ENCODE measurements at places on chromosomes 3 and 15.

- DNase-seq: no peak
These were observed 152.5 kb downstream of the ADAMTS17 start for GRCh38 chr15:100189319-100189718.

- no peak for DNase-seq
These were observed 3.9 kb downstream of the THBS1 start for GRCh38 chr15:39584662-39585388.

- DNase-seq: no peak
These were observed 45.8 kb upstream of the SEC13 start for GRCh38 chr3:10366651-10367101.

DNA sequence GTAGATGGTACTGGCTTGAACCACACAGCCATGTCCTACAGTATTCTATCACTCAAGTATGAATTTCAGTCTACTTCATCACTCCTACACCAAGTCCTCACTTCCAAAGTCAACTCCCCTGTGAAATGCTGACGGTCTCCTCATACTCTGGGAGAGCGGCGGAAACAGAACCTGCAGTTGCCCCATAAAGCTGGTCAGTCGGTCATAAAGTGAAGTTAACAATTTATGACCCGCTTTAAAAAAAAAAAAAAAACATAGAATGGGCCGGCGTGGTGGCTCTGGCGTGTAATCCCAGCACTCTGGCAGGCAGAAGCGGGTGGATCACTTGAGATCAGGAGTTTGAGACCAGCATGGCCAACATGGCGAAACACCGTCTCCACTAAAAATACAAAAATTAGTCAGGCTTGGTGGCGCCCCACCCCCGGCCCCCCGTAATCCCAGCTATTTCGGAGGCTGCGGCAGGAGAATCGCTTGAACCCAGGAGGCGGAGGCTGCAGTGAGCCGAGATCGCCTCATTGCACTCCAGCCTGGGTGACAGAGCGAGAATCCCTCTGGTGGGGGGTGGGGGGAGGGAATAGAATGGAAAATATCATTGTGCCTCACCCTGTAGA, 2.1 kb downstream of the TRANK1 start:
- DNase-seq: no peak

DNA sequence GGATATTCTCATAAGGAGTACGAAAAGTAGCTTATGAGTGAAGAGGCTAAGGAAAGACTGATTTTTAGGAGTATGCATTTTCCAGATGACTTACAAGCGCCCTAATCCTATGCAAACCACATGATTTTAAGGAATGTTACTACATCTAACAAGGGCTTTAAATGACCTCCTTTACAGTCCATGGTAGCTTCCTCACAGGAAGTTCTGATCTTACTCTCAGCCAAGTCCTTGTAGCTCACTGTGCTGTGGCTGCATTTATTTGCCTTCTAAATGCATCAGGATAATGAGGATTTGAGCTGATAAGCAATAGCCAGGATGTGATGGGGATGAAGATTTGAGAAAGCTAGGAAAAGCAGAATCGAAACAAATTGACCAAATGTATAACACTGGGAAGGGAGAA, 896.0 kb downstream of the MCTP2 start:
- no peak for DNase-seq

GRCh38 chr3:100994809-100995208, 1.6 kb upstream of the ABI3BP start:
- no peak for DNase-seq

GRCh38 chr15:82999905-83000671, 11.4 kb downstream of the C15orf40 start:
- peak; percentile 64 for DNase-seq

- DNase-seq: no peak
These were observed 677.4 kb downstream of the ZNF385D start for GRCh38 chr3:21073561-21073960.

GRCh38 chr3:38005076-38006020, 14.8 kb downstream of the VILL start:
- DNase-seq: no peak

DNA sequence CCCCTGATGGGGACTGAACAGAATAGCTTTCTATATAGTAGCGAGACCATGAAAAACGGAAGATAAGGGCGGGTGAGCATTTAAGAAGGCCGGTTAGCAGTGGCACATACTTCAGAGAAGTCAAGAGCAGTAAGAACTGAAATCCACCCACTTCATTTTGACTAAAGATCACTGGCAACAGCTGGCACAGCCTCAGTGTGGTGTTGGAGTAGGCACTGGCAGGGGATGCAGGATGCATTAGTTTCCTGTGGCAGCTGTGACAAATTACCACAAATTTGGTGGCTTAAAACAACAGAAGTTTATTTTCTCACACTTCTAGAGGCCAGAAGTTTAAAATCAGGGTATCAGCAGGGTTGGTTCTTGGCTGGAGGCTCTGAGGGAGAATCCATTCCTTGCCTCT, 176.5 kb downstream of the ADAMTSL3 start:
- no peak for DNase-seq

DNA sequence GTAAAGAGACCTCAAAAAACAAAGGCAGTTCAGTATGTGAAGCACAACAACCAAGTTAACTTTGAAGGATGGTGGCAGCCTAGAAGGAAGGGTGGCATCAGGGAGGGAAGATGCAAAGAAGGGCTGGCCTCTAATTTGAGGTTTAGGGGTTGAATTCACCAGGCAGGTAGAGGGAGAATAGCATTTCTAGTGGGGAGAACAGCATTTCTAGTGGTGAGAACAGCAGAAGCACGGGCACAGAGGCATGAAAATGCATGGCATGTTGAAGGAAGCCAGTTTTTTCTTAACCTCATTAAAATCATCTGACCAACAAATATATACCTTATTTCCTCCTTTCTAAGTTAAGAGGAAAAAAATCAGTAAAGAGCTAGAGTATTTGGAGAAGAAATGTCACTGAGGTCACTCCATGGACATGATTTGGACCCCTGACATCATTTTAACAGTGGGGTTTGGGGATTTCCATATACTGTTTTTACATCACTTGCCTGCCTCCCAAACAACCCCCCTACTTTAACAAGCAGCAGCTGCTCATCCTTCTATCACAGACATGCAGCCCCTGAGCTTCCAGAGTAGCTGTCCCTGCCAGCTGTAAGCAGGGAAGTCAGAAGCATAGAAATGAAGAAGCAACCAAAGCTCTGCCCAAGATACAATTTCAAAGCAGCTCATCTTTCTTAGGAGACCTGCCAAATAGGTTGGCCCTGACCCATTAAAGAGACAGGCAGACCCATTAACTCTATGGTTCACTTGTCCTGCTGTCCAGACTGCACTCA, 2.4 kb upstream of the POPDC2 start:
- no peak for DNase-seq

- DNase-seq: no peak
These were observed 21.7 kb downstream of the LRRK1 start for GRCh38 chr15:100940767-100941379.

DNA sequence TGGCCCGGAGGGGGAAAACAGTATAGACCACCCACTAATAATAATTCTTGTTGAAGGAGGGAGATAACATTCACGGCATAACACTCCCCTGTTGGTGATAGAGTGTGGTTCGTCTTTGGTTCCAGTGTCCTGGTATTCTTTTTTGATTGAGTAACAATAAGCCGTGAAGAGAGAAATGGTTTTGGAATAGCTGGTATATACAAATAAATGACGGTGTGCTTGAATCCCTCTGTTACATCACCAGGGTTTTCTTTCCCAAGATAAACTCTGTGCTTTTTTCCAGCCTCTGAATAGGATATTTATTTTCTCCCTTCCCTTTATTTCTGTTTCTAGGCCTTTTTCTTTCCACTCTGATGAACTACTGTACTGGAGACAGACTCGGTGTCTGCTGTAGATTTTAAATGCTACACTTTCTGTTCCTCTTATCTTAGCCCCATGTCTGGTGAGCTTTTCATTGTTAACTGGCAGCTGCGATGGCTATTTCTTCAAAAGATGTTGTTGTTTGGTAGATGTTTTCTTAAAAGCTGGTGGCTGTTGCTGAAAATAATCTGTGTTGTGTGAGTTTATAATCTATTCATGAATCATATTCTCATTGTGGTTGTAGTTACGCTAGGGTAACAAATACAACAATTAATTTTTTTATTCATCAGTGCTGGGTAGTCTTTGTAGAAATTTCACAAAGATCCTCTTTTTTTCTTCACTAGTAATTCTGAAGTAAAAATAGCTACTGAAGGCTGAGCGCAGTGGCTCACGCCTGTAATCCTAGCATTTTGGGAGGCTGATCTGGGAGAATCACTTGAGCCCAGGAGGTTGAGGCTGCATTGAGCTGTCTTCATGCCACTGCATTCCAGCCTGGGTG, 15.5 kb upstream of the SCAANT1 start:
- DNase-seq: no peak

DNA sequence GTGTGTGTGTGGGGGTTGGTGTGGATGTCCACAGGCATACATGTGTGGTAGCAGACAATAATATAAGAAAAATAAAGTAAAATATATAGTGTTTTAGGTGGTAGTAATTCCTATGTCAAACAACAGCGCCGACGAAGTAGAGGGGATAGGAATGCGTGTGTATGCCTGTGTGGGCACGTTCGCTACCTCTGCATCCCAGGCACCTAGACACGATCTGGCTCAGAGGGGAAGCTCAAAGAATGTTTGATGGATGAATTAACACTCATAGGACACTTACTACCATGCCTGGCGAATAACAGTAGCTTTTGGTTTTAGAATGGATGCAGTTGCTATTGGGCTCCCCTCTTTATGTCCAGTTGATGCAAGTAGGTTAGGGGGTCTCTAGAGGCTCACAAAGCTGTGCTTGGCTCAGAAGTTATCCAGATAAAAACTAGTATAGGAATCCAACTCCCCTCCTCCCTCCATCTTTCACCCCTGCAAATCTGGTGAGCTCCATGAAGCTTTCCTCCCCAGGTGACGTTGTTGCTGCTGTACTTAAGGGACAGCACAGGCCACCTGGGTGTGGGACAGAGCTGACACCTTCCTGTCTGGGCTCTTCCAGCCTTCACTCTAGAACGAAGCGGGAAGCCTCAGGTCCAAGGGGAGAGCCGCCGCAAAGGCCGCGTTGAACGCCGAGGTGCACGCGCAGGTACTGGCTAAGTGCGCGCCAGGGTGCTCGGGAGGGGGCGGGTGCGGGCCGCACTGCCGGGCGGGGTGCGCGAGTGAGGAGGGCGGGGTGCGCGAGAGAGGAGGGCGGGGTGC, 192.6 kb upstream of the LYSMD4 start:
- DNase-seq: peak; percentile 71

DNA sequence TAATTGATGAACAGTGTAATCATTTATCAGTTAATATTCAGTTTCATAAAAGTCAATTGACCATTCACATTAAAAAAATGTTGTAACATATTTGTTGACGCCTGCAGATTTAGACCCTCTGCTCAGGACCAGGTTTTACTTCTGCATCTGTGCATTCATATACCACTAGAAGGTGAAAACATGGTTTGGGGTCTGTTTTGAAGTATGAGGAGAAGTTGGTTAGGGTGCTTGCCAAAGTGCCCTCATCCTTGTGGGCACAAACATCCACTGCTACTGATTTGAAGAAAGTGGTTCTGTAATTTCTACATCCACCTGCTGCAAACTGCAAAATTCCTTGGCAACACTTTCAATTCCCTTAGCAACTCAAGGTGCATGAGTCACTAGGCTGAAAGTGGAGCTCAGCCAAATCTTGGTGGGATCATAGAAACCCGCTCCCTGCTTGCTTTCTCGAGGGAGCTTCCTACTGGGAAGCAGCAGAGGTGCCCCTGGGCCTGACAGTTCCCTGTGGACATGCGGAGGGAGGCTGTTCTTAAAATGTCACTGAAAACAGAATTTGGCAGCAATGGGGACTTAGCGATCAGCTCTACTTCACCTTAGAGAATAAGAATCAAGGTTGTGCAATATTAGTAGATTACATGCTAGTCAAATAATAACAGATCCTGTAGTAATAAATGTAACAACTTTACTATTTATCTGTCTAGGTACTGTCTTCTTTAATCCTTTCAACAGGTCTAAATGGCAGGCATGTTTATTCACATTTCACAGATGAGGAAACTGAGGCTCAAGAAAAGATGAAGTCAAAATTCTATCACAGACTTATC, 301.0 kb upstream of the TBL1XR1 start:
- no peak for DNase-seq

DNA sequence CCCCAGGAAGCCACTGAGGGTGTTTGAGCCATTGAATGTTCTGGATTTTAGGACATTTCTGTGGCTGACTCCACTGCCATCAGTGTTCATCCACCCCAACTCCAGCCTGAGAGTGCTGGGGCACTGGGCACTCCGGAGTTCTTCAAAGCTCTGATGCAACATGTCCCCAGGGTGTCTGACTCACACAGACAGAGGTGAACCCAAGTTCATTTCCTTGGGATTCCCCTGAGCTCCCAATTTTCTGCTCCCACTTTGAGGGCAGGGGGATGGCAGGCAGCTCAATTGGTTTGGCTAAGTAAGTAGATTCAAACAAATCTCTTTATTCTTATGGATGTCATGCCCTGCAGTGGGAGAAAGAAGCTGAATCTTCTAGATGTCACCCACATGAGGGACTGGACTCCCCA, 2.2 kb downstream of the STRA6 start:
- DNase-seq: no peak

DNA sequence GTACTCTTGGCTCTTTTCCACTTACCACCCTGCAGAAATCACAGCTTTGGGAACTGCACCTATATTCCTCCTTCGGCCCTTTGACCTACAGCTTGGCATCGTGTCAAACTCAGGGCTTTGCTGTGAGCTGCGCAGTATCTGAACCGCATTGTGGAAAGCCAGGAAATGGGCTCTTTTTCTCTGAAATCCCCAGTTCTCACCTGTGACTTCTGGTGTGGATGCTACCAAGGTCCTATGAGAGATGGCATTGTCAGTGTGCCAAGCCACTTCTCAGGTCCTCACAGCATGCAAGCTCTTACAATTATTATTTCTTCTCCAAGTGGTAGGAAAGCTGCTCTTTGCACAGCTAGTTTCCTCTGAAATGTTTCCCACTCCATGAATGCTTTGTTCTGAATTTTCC, 450.6 kb upstream of the TBL1XR1 start:
- DNase-seq: no peak

DNA sequence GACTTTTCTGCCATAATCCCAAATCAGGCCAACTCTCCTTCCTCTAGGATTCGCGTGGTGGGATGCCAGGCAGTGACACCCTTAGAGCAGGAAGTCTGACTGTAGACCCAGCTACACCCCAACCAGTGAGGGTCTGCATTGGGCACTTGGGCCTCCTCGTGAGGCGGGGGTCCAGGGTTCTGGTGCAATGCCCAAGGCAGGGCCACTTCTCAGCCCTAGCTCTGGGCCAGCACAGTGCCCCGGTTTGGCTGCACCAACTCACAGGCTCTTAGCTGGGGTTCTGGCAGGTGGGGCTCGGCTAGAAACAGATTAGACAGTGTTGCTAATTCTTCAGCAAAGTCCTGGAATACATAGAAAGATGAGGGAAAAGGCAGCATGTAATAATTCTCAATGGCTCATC, 12.7 kb downstream of the CDAN1 start:
- DNase-seq: no peak

GRCh38 chr15:28914483-28915023, 28.8 kb downstream of the APBA2 start:
- no peak for DNase-seq

- no peak for DNase-seq
These were observed 787 bp upstream of the SLMAP start for GRCh38 chr3:57755368-57755675.

DNA sequence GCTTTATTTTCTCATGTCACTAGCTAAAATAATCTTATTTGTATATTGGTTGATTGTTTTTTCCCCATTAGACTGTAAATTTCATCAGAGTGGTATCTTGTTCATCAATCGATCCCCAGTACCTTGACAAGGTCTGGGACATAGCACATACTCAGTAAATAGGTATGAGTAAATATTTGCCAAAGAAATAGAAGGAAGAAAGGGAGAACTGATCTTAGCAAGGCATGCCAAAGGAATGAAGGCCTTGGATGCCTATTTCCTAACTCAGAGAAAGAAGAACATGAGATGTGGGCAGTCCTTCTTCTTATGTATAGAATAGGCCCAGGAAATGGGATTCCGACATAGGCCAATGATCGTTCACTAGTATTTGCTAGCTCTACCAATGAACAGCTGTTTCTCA, 54.7 kb downstream of the ISL2 start:
- no peak for DNase-seq

All from naive thymus-derived CD8-positive, alpha-beta T cell (primary cell).